ENCODE measurements at places on chromosomes 11 and 22.

- DNase-seq, result no peak
Observed at GRCh38 chr11:15704064-15704463, 589.3 kb downstream of the INSC start.

DNA sequence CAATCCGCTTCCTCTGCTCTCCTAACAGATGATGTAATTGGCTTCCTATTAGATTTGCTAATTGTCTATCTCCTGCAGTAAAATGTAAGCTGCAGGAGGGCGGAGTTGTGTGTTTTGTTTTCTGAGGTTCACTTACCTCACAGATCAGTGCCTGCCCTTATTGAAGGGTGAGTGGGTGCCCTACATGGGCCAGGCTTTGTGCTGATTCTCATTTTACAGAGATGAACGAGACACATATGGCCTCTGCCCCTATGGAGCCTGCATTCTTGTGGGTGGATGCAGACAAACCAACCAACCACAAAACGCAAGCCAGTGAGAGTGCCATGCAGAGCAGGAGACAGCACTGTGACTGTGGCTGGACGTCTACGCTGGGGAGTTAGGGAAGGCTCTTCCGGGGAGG lies 9.9 kb downstream of the TESMIN start:
- DNase-seq, result no peak

DNA sequence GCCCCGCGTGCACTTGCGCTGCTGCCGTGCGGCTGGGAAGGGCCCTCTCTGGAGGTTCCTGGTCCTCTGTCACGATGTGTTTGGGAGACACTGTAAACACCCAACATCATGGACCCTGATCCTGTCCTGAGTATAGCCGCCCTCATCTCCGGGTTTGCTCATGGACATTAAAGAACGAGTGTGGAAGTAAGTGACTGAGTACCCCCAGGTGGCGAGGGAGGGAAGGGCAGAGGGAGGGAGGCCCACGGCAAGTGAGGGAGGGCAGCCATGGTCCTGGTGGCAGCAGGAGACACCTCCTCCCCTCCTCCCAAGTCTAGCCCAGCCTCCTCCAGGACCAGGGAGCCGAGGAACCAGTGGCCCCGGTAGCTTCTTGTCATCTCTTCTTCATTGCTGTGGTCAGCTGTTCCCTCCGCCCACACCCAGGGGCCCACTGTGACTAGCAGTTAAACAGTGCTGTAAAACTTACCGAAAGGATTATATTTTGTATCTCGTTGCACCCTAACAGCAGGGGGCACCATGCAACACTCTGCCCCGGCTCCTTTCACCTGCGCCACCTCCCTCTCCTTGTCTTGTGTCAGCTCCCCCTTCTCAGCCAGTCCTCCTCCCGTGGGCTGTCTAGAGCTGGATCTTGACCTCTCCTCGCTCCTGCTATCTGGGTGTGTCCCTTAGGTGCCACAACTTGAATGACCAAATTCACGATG lies 566.5 kb upstream of the B3GAT1 start:
- DNase-seq, result no peak

GRCh38 chr11:81941998-81942397 lies 791.7 kb downstream of the FAM181B start:
- no peak for DNase-seq

GRCh38 chr11:99742501-99742900 lies 721.8 kb downstream of the CNTN5 start:
- DNase-seq, result no peak

DNA sequence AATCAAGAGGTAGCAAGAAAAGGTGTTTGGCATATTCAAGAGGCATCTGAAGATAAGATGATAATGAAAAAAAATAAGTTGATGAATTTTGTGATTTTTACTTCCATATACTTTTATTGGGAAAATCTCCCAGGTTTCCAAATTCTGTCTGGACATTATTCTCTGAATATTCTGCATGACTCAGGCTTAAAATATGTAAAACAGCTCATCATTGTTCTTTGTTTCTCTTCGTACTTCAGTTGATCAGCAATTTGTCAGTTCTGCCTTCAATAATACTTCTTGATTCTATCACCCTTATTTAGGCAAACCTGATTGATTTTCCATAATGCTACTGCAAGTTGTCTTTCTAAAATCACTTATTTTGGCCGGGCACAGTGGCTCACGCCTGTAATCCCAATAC lies 30.2 kb downstream of the GTF2H1 start:
- DNase-seq, result no peak

GRCh38 chr22:23179381-23180299 lies 669 bp upstream of the BCR start:
- DNase-seq, result no peak

DNA sequence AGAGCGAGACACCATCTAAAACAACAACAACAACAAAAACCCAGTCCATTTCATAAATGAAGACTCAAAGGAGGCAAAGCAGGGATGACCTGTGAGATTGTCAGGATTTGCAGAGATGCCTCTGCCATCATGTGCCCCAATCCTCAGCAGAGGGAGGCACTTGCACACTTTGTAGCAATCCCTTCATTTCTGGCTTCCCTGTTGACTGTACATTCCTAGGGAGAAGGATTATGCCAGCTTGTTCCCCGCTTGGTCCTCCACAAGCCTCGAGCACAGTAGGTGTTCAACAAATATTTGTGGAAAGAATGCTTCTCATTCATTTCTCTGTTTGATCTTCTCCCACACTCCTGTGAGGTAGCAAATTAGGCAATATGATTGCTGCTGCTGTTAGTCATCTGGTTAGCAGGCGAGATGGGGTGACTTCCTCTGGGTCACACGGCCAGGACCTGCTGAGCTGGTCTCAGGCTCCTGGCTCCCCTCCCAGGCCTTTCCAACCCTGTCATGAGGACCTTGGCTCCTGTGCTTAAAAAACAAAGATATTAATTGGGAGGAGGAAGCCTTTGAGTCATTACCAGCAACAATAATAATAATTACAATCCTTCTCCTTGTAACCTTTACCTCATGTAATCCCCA lies 34.1 kb downstream of the LIF start:
- no peak for DNase-seq

DNA sequence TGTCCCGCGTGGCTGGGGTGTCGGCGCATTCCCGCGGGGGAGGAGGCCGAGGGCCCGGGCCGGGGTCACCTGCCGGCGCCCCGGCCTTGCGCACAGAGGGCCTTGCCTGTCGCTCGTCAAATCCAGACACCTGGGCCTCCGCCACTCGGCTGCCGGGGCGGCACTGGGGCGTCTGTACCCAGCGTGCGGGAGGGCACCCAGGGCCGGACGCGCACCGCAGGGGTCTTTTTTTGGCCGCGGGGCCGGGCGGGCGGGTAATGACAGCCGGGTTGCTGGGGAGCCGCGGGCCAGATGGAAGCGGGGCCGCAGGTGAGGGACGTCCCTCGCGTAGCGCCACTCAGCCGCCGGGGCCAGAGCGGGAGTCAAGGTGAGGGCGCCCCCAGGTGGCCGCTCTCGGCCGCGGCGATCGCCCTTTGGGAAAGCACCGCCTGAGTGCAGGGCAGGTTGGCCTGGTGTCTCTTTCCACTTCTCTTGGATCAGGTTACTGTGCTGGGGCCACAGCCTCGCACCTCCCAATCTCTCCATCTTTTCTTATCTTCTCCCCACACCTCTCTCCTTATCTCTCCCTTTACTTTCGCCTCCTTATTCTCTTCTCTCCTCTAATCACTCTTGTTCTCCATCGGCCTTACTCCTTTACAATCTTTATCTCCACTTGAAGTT lies 3.5 kb downstream of the PHLDB1 start:
- DNase-seq, result peak; percentile 64

- no peak for DNase-seq
Observed at GRCh38 chr22:17698948-17699347, 60.4 kb downstream of the BCL2L13 start.

DNA sequence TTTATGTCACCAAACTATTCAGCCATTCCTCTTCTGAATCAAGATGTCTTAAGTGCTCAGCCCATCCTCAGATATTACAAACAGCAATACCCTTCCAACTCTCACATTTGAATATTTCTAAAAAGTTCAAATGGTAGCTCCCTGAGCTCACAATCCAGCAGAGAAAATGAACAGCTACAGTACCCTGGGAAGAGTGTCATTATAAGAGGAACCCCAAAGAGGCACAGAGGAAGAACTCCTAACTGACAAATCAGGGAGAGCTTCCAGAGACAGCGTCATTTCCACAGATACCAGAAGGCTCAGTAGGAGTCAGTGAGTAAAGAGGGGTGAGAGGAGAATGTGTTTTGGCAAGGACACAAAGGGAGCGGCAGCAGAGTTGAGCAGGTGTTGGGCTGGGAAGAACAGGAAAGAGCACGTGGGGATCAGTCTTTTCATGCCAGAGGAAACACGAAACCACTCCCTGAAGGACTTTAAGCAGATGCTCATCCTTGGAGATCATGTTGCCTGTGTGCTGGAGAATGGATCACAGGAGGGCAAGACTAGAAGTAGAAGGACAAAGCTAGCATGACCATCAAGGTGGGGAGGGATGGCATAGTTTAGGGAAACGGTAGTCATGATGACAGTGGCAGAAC lies 4.3 kb downstream of the CLTCL1 start:
- no peak for DNase-seq

DNA sequence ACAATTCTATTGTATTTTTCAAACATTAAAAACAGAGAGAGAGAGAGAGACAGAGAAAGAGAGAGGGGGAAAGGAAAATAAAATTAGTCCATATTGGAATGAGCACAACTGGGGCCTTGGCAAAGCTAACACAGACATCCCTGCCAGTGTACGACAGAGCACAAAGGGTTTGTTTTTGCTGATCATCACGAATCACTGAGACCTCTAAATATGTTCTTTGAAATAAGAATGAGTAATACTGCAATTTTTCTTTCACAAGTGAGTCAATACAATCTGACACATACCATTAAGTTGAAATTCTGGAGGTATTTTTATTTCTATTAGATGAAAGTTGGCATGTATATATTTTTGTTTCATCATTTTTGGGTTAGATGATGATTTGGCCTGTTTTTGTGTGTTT lies 27.0 kb upstream of the LRRC4C start:
- no peak for DNase-seq

GRCh38 chr11:115097796-115098408 lies 406.3 kb downstream of the CADM1 start:
- DNase-seq, result no peak

DNA sequence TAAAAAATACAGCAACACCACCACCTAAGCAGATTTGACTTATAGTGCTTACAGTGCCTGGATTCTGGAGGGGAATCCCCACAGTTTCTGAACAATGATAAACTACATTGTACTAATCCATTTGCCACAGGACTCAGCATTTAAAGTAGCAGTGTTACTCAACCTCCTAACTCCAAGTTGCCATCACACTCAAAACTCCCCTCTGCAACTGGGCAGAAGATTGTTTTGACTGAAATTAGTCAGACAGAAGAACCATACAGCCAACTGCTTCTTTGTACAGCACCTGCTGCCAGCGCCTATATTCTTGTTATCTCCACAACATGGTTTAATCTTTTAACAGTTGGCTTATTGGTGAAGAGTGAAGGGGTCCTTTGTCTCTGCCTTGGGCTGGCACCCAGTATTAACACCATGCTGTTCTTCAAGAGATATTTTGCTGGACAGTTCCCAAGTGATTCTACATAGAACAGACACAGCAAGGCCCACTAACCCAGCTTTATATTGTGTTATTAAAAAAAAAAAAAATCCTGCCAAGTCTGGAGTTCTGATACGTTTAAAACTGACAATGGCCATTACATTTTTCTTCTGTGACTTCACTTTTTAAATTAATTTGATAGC lies 273.2 kb downstream of the DCDC1 start:
- no peak for DNase-seq

- no peak for DNase-seq
Observed at GRCh38 chr11:10080138-10080537, 213.9 kb downstream of the SBF2 start.

GRCh38 chr11:47106798-47107411 lies 69.8 kb downstream of the ARFGAP2 start:
- no peak for DNase-seq

- no peak for DNase-seq
Observed at GRCh38 chr11:40104941-40105550, 1354.4 kb downstream of the LRRC4C start.

DNA sequence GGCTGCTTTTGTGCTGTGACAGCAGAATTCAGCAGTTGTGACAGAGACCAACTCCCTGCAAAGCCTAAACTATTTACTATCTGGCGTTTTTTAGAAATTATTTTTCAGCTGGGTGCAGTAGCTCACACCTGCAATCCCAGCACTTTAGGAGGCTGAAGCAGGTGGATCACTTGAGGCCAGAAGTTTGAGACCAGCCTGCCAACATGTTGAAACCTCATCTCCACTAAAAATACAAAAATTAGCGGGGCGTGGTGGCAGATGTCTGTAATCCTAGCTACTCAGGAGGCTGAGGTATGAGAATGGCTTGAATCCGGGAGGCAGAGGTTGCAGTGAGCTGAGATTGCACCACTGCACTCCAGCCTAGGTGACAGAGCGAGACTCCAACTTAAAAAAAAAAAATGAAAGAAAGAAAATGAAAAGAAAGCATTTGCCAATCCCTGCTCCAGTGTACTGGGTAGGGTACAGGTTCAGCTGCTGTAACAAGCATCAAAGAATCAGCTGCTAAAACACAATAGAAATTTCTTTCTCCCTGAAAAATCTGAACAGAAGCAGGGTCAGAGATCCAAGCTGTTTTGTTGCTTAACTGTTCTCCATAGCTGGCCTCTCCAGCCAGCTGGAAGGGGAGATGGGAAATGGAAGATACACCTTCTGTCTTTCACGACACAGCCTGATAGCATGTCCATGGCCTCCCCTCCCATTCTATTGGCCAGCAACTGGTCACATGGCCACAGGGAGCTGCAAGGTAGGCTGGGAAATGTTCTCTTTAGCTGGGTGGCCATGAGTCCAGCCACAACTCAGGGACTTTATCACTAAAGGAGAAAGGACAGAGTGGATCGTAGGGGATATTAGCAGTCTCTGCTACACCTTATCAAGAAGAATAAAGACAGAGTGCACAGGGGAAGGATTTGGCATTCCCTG lies 8.5 kb upstream of the NCF4 start:
- no peak for DNase-seq

DNA sequence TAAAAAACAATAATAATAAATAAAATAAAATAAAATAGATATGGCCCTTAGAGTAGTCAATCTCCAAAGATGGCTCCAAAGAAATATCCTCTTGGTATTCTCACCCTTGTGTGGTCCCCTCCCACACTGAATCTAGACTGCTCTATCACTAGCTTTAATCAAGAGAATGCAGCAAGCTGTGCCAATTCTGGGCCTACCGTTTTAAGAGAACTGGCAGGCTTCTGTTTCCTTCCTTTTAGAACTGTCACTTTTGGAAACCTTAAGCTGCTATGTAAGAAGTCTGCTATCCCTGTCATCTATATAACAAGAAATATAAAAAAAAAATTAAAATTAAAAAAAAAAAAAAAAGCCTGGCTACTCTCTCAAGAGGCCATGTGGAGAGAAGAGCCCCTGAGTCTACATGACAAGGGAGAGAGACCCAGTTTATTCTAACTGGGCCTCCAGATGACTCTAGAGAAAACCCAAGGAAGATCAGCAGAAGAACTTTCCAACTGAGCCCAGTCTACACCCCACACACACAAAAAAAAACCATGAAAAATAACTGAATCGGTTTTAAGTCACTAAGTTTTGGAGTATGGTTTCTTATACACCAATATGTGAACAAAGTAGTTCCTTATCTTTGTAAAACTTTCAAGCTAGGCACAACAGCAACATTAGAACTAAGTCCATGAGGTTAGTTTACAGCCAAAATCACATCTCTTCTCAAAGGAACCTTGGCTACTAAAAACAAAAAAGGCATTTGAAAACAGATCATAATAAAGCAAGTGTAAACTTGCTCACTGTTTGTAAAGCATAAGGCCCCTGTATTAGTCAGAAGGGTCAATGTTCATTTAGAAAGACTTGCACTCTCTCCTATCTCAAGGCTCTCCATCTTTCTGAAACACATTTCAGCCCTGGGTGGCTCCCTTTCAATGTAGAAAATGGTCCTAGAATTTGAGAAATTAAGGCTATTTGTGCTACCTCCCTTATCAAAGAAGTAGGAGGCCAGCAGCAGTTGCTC lies 67.3 kb downstream of the AMBRA1 start:
- no peak for DNase-seq

GRCh38 chr22:47107431-47107830 lies 345.0 kb downstream of the TBC1D22A start:
- DNase-seq, result no peak
